ENCODE measurements at places on chromosomes 16 and 17.

DNA sequence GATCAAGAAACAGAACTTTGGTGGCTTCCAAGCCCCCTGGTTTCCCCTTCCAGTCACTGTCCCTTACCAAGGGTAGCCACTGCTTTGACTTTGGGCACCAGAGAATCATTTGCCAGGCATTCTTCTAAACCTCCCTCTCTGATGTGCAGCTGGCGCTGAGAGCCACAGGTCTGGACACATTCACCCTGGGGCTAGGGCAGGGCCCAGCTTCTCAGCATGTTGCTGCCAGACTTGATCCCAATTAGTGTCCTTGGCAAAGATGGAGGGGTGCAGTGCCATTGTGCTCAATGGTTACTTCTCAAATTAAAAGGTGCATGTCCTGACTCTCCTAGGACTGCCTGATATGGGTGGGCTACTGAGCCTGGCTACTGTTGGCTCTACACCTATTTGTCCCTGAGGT is 7.6 kb upstream of the SLC47A2 start:
- DNase-seq, result no peak

- DNase-seq, result no peak
Observed at GRCh38 chr16:83685615-83686165, 122.1 kb upstream of the HSBP1 start.

GRCh38 chr17:33936764-33937163 is 318.3 kb upstream of the CCL2 start:
- no peak for DNase-seq

DNA sequence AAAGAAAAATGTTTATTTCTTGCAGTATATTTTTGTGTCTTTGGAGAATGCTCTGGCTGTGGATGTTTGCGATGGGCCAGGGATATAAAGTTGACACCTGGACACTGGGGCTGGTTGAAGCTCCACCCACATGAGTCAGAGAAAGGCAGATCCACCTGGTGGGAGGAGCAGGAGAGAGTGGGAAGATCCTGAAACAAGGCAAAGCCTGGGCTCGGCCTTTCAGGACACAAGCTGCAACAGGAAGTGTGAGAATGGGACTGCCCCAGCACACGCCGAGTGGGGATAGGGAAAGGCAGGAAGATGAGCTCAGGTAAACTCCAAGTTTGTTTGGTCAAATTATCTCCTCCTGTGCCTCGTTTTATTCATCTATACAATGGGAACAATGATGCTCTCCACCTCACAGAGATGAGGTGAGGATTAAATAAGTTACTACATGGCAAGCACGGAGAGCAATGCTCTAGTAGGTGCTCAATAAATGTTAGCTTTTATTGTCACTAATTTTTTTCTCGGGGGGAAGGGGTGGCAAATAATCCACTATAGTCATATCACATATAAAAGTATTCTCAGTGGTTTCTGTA is 21.4 kb upstream of the PITPNM3 start:
- no peak for DNase-seq

GRCh38 chr16:63998-64913 is 8.2 kb downstream of the RHBDF1 start:
- DNase-seq, result no peak

All from activated CD8-positive, alpha-beta memory T cell treated with anti-CD3 and anti-CD28 coated beads for 1 hour (primary cell).